ENCODE measurements at places on chromosomes 16 and 17.

DNA sequence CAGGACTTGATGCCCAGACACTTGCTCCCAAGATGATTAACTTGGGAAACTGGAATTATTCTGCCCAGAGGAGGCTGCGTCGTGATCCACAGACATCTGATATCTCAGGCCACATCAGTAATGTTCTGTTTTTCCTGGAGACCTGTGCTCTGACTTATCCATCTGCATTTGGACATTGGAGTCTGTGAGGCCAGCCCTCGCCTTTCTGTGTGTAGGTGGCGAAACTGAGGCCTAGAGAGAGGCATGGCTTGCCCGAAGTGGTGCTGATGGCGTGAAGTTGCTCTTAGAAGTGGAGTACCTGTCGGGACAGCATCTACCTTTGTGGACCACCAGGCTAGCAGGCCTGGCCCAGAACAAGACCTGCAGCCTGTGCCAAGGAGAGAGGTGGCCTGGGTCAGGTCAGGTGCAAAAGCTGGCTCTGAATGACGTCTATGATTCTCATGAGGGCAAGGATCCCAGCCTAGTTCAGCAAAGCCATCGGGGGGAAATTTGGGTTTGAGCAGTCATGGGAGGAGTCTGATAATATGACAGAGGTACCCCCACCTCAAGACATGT, 186.8 kb upstream of the ZNF469 start:
- DNase-seq, result no peak

DNA sequence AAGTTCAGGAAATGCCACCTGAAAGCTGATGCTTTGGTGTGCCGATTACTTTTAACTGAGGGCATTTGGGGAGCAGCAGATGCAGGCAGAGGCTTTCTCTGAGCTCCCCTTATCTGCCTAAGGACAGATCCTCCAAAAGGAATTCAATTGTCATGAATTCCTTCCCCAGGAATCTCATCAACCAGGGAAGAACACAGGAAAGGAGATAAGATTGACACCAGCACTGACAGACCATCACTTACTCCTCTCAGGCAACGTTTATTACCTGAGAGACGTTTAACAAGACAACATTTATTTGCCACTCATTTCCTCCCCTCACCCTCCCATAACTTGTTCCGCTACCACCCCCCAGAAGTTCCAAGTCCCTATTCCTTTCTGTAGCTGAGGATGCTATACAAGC, 17.6 kb upstream of the CDRT4 start:
- DNase-seq, result no peak

DNA sequence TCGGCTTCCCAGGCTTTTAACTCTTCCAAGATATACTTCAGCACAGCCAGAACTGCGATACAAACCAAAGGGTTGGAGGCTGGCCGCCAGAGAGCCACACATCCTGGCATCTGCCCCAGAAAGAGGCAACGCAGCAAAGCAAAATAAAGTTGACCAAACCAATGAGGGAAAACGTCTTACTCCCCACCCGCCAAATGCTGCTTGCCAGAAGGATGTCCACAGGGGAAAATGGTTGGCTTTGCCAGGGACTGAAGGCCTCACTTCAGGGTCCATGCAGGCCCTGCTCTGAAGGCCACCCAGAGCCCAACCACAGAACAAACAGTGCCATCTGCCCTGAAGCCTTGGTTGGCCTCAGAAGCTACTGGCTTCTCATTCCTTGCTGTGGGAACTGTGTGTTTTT, 15.0 kb downstream of the CACNG1 start:
- no peak for DNase-seq

- DNase-seq, result no peak
Observed at GRCh38 chr16:66002601-66003000, 363.9 kb upstream of the CDH5 start.

DNA sequence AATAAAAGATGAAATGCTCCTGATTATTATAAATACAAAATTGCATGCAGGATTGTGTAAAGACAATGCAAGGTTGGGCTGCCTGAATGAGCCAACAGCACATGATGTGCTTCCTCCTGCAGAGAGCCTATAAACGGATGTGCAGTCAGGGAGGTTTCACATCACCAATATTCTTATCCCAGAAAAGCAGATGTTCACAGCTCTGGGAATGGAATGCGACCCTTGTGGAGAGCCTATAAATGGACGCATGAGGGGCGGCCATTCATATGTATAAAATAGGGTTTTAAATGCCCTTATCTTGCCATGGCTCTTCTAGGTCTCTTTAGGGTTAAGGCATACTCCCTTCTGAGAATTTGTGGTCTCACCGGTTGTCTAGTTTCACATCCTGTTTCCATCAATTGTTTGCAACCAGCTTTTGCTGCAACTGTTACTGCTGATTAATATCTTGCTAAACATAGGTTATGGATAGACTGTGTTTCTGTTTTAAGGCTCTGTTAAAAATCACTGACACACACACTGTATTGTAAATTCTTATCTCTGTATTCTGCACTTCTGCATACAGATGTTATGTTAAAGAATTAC, 31.9 kb downstream of the SLFN11 start:
- DNase-seq, result no peak

- no peak for DNase-seq
Observed at GRCh38 chr16:84659656-84660300, 11.5 kb downstream of the KLHL36 start.

- no peak for DNase-seq
Observed at GRCh38 chr17:77865716-77866115, 92.8 kb upstream of the TNRC6C start.

GRCh38 chr16:56352351-56353053, 72.8 kb downstream of the AMFR start:
- DNase-seq, result no peak

GRCh38 chr17:7046127-7046724, 2.3 kb upstream of the SLC16A11 start:
- DNase-seq, result no peak

GRCh38 chr17:79443026-79443425, 167.8 kb downstream of the RBFOX3 start:
- no peak for DNase-seq

GRCh38 chr17:50134206-50135110, 4.5 kb upstream of the SAMD14 start:
- DNase-seq, result no peak

- DNase-seq, result no peak
Observed at GRCh38 chr17:17445925-17446665, 30.7 kb upstream of the MED9 start.

DNA sequence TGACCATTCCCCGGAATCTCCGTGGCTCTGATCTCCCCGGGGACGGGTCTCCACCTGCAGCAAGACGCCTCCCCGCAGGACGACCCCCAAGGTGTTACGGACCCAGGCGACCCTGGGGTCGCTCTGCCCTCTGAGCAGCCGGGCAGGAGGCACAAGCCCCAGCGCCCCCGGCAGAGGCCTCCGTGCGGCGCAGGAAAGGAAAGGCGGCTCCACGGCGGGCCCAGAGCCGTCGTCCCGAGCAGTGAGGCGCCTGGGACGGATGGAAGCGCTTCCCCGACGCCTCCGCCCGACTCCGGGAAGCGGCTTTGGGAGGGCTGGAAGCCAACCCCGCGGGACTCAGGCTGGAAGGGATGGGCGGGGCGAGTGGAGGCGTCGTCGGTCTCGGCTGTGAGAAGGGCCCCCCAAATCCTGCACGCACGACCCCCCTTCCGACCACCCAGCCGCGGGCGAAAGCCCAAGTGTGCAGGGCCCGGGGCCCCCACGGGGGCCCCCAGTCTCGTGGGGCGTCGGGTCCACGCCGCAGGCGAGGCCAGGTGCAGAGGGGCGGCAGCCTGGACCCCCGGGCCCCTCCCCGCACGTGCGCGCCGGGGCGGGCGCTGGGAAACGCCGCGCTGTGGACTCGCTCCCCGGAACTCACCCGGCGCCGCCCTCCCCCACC, 32.7 kb upstream of the RPH3AL start:
- DNase-seq, result no peak

DNA sequence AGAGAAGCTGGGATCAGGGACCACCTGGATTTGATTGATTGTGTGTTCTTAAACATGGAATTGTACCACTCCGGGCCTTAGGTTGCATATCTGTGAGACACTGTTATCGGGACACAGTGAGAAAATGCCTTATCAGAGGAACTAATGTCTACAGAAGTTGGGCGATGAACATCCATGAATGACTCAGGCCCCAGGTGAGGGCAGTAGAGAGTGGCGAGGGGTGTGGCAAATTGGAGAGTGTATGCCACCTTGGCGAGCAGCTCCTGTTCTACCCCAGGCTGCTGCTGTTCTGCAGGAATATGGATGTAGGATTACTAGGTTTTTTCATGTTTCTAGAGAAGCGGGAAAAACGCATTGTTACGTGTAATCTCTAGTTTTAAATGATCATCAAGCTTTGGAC, 38.8 kb downstream of the CLEC16A start:
- DNase-seq, result no peak

DNA sequence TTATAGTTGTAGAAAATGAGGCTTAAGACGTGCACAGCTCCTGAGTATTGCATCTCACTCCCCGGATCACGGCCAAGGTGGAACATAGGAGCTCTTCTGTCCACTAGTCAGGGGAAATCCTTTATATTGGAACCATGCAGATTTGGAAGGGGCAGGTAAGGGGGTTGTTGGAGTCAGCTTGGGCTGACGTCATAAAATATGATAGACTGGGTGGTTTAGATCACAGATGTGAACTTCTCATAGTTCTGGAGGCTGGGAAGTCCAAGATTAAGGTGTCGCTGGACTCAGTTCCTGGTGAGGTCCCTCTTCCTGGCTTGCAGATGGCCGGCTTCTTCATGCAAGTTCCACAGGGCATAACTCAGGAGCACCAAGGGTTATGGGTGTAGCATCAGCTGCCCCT, 5.6 kb downstream of the CACNG4 start:
- DNase-seq, result no peak

DNA sequence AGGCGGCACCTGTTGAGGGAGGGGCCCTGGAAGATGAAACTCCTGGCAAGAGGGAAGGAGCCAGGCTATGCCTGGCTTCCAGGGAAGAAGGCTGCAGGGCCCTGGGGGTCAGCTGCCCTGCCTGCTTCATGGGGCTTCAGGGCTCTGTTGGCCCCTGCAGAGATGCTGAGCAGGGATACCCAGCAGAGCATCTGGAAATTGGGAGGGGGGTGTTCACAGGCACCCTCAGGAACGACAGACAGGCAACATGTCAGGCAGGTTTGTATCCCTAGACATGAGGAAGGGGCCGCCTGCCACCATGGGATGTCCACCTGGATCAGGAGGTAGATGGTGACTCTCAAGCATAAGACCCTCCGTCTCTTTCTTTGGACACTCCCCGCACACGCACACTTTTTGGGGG, 13.8 kb upstream of the ZNF423 start:
- DNase-seq, result no peak

DNA sequence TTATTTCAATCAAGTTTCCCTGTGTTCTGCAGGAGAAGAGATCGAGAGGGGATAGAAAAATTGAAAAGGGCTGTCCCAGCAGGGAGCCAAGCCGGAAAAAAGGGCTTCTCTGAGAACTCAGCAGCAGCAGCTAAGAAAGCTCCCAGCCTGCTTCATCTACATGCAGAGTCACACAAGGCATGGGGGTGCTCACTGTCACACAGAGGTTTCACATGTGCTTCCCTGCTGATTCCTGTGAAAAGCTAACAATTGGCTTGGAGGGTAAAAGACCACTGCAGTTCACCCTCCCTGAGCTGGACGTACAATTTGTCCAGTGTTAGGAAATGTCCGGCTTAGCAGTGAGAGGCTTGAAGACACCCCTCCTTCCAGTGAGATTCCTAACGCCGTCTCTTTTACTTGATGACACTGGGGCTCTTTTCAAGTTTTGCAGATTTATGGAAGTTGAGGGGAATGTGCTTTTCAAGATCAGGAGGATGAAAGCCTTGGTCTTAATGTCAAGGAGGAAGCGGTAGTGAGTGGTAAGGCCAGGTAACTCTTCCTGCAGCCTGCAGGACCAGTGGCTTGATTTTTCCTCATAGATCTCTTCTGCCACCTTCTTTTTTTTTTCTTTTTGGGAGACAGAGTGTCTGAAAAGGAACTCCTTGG, 85.6 kb downstream of the WNT3 start:
- DNase-seq, result no peak

GRCh38 chr17:5003214-5003867, 5.6 kb downstream of the KIF1C start:
- DNase-seq, result no peak

GRCh38 chr17:13647543-13648021, 45.9 kb upstream of the HS3ST3A1 start:
- no peak for DNase-seq

GRCh38 chr17:21370430-21370829, 5.7 kb upstream of the KCNJ12 start:
- DNase-seq, result no peak

DNA sequence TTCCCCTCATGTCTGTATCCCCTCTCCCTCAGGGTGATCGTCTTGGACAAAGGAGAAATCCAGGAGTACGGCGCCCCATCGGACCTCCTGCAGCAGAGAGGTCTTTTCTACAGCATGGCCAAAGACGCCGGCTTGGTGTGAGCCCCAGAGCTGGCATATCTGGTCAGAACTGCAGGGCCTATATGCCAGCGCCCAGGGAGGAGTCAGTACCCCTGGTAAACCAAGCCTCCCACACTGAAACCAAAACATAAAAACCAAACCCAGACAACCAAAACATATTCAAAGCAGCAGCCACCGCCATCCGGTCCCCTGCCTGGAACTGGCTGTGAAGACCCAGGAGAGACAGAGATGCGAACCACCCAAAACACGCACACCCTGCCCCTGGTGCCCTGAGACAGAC, 82.2 kb downstream of the ABCC6 start:
- no peak for DNase-seq

- no peak for DNase-seq
Observed at GRCh38 chr17:53227111-53227510, 595.6 kb upstream of the KIF2B start.

DNA sequence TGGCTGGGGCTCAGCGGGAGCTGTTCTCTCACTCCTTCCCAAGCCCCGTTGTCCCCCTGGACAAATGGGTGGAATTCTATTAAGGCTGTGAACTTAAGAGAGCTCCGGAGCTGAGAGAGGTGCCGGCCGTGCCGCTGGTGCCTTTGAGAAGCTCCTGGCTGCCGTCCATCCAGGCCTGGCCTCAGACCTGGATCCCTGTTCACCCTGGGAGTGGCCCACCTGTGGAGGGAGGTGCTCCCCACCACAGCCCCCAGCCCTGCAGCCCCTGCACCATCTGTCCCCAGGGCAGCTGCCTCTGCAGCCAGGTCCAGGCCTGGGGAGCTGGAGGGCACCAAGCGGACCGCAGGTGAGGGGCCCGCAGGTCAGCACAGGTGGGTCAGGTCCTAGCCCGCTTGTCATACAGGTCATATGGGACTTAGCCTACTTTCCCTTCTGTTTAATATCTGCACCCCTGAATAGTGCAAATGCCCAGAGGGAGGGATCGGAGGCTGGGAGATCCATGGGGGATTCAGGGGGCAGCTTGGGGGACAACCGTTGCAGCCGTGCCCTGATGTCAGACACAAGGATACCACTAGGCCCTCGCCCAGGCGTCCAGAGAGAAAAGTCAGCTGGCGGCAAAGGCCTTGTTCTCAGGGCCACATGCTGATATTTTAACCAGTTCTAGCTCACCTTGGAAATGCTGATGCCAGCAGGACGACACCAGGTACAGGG, 15.2 kb upstream of the METRNL start:
- DNase-seq, result no peak

- no peak for DNase-seq
Observed at GRCh38 chr16:11619327-11619851, 32.7 kb upstream of the LITAF start.
